ENCODE measurements at places on chromosomes 3 and 15.

GRCh38 chr3:2517500-2518172, 419.0 kb downstream of the CNTN4 start:
- no peak for DNase-seq

- DNase-seq, result no peak
Measured at GRCh38 chr3:153182501-153183293, 20.7 kb downstream of the RAP2B start.

DNA sequence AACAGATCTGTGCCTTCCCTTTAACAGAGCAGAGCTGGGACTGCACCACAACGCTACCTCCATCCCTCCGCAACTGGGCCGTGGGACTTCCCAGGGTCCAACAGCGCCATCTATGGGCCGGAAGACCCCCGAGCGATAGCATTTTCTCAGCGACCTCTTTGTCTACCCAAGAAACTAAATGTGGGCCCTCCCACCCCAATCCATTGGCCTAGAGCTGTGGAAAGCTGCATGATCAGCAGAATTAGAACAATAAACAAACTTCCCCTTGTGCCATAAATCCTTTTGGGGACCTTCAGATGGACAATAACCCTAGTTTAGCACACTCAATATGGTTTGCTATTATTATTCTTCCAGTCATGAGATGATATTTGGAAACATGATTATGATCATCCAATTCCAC, 74.8 kb upstream of the NTRK3 start:
- no peak for DNase-seq

DNA sequence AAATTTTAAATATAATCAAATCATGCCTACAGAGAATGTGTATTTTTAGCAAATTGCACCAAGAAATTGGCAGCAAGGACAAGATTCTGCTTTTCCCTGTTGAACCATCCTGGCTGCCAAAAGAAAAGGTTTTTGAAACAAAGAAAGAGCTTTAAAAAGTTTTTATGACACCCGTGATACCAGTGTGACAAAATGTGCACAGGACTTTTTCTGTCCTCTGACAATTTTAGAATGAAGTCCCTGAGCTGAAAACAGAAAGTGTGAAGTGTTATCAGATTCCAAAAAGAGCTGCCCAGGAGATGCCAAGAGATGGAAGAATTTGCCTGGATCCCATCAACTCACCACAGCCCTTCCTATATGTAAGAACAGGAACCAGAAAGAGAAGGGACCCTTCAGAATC, 33.2 kb upstream of the TMC3 start:
- no peak for DNase-seq

- DNase-seq, result no peak
Measured at GRCh38 chr3:77262361-77262760, 222.5 kb downstream of the ROBO2 start.

GRCh38 chr3:37456270-37456708, 281.9 kb upstream of the LRRFIP2 start:
- DNase-seq, result no peak

DNA sequence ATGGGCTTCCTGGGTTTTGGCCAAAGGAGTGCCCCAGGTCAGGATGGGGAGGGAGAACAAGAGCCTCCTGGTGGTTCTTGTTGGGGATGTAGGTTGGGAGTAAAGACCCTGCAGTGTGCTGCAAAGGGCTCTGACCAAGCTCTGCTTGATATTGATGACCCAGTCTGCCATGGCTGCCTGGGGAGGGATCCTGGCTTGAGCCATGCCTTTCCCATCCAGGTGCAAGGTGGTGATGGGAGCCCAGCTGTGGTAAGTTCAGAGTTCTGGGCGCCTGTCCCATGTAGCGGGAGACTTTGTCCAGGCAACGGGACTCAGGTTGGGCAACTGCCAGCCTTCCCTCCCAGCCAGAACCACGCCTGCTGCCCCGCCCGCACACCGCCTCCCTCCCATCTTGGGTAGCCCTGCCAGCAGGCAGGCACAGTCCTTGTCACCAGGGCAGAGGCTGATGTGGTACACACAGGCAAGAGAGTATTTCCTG, 2.6 kb downstream of the GNAI2 start:
- DNase-seq, result no peak

DNA sequence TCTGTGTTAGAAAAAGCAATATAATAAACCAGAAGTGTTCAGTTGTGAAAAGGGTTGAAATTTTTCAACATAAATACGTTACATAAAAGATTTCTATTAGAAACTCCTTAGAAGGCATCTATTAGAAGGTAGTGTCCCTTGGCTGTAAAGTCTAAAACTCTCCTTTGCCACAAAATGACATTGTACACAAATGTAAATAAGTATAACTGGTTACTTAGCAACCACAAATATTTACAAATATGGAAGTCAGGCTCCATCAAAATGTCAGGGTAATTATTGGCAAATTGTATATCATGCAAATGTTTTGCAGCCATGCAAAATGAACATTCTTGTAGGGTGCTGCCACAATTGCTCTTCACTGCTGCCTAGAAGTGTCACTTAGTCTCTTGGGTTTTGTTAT, 419.1 kb upstream of the CDIN1 start:
- DNase-seq, result no peak

DNA sequence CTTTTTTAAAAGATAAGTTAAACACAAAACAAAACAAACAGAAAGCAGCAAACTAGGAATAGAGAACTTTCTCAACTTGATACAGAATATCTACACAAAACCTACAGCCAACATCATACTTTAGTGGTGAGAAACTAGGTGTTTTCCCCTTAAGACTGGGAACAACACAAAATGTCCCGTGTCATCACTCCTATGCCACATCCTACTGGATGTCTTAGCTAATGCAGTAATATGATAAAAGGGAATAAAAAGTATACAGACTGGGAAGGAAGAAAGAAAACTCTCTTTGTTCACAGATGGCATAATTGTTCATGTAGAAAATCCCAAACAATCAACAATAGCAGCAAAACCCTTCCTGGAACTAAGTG, 45.9 kb downstream of the TMEM45A start:
- DNase-seq, result no peak

GRCh38 chr15:70252056-70252950, 154.6 kb upstream of the TLE3 start:
- no peak for DNase-seq

DNA sequence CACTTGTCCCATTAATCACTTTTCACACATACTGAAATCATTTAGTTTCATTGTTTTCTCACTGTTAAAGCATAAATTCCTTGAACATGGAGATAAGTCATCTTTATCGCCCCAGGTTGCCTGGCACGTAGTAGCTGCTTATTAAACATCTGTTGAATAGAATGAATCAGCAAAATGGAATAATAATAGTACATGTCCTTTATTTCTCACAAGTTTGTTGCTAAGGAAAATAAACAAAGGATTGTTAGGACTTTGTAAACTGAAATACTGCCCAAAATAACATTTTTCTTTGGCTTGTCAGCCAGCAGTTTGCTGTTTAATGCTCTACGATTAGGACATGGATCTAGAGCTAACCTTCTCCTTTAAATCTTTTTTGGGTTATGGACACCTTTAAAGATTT, 17.9 kb downstream of the SLC35A5 start:
- no peak for DNase-seq

GRCh38 chr3:14587740-14588360, 47.7 kb upstream of the GRIP2 start:
- peak; percentile 16 for DNase-seq

- no peak for DNase-seq
Measured at GRCh38 chr3:12840591-12841148, 695 bp downstream of the RPL32 start.

DNA sequence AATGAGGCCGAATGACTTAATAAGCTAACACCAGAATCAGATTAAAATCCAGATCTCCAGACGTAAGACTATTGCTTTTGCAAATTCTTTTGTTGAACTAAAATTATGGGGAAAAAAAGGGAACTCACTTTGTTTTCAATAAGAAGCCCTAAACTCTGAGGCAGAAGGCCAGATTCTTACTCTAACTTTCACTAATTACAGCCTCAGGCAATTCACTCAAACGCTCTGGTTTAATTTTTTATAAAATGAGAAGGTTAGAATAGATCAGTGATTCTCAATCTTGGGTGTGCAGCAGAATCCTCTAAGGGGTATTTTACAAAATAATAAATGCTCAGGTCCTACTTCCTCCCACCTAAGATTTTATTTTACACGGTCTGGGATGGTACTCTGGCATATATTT, 38.1 kb downstream of the C3orf70 start:
- DNase-seq, result no peak

GRCh38 chr3:4979428-4980228, at the start of gene BHLHE40:
Gene BHLHE40 (plus strand): TSS chr3:4979437. CDS start chr3:4979719, 282 bp downstream.
- DNase-seq, result no peak

GRCh38 chr3:141365201-141365600, 3.1 kb upstream of the ZBTB38 start:
- DNase-seq, result no peak

- DNase-seq, result no peak
Measured at GRCh38 chr15:39074341-39074985, 506.4 kb upstream of the THBS1 start.

- DNase-seq, result no peak
Measured at GRCh38 chr3:184156522-184156955, 1.4 kb downstream of the DVL3 start.

DNA sequence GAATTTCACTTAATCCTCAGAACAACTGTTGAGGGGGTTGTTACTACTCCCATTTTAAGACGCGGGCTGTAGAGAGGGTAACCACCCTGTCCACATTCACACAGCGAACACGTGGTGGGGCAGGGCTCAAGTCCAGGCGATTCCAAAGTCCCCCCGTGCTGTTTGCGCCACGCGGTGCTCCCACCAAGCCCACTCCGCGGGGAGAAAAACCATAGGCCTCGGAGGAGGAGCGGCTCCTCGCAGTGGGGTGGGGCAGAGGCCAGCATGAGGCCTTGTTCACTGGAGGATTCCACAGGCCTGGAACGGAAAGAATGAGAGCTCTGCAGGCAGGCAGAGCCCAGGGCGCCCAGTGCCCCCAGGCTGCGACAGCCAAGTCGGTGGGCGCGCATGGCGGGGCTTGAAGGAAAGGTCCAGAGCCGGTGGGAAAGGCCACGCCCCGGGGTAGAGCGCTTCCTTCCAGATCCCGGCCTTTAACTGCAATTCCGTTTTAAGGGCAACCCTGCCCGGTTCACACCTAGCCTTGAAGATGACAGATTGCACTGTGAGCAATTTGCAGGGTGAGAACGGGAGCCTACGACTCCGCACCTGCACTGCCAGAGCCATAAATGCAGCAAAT, 161.8 kb upstream of the TBL1XR1 start:
- DNase-seq, result no peak

GRCh38 chr3:43246976-43247375, 39.4 kb upstream of the SNRK start:
- DNase-seq, result no peak

GRCh38 chr3:187507905-187508304, 139.7 kb downstream of the RTP4 start:
- DNase-seq, result no peak

DNA sequence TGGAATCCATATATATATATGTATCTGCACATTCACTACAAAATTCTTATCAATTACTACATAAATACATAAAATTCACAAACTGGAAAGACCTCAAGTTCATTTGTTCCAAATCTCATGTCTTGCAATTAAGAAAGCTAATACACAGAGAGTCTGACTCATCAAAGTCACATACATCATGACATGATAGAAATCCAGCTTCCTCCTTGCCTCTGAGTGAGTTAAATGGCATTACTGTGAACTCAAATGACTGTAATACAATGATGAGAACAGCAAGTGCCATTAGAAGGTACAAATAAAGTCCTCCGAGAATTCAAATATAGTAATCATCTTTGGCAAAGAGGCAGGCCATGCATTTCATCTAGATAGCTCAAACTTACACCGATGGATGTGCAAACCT, 55.1 kb upstream of the AGTR1 start:
- peak; percentile 14 for DNase-seq

All from fibroblast of skin of left quadriceps (primary cell).